Stomach (tissue), 19 donors: ENCODE measurements at places on chromosomes 13 and 19.

GRCh38 chr13:97165502-97166425 is 56.4 kb upstream of the MBNL2 start:
- DNase-seq: peak; percentile 69

DNA sequence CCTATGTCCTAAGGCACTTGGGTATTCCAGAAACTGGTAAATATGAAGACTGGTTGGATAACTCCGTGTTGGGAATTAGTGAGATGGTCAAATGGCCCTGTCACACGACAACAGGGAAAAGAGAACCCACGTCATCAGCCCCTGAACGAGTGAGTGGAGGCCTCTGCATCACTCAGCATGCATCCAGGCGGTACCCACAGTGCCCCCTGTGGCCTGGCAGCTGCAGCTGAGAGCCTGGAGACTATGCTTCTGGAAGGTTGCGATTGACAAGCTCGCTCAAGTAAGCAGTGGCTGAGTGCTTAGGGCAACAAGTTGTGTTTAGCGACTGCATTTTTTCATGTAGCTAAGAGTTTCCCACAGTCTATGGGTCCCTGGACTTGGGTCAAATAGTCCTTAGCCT is 55.9 kb downstream of the COL4A2 start:
- no peak for DNase-seq

DNA sequence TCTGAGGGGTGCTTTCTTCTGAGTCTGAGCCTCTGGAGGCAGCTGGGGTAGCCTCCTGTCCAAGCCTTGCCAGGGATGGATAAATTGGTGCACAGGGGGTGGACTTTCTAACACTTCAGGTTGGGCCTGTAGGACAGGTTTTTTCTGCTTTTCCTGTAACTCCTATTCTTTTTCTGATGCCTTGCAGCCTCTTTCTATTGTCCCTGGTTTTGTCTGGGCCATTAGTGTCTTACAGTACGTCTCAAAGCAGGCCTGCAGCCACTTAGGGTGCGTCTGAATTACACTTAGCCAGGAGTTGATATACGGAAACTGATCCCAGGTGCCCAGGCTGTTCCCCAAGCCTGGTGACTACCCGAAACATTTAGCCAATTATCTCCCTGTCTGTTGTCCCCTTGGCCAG is 213.3 kb upstream of the HTR2A start:
- DNase-seq: no peak

- no peak for DNase-seq
Measured at GRCh38 chr13:36891752-36892151, 28.3 kb downstream of the SMAD9 start.
